ENCODE measurements at places on chromosomes 1 and 21.

DNA sequence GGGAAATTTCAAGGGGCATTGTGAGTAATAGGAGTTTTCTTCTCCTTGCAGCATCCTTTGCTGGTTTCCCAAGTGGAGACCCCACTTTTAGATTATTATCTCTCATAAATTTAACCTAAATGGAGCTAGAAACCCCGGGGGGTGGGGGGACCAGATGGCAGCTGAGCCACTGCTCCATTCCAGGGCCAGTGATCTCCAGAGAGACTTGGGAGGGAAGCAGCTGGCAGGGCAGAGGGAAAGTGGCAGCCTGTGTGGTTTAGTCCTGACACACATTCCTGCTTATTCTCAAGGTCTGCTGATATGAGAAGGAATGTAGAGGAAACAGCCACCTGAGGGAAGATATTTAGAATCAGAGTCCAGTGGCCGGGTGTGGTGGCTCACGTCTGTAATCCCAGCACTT is 16.3 kb downstream of the PCP4L1 start:
- DNase-seq: no peak

GRCh38 chr1:230084408-230085177 is 17.6 kb downstream of the GALNT2 start:
- DNase-seq: peak; percentile 100

DNA sequence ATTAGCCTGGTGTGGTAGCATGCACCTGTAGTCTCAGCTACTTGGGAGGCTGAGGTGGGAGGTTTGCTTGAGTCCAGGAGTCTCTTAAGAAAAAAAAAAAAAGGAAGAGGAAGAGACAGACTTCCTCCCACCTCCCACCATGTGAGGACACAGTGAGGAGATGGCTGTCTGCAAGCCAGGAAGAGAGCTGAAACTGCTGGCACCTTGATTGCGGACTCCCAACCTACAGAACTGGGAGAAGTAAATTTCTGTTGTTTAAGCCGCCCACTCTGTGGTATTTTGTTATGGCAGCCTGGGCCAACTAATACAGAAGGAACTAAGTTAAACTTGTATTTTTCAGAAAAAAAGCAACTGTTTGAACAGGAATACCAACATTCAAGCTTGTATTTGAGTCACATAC is 21.7 kb downstream of the DOP1B start:
- DNase-seq: no peak

GRCh38 chr1:239123260-239123659 is 263.1 kb upstream of the CHRM3 start:
- DNase-seq: no peak

GRCh38 chr1:189708674-189709073 is 769.0 kb downstream of the BRINP3 start:
- DNase-seq: peak; percentile 29

DNA sequence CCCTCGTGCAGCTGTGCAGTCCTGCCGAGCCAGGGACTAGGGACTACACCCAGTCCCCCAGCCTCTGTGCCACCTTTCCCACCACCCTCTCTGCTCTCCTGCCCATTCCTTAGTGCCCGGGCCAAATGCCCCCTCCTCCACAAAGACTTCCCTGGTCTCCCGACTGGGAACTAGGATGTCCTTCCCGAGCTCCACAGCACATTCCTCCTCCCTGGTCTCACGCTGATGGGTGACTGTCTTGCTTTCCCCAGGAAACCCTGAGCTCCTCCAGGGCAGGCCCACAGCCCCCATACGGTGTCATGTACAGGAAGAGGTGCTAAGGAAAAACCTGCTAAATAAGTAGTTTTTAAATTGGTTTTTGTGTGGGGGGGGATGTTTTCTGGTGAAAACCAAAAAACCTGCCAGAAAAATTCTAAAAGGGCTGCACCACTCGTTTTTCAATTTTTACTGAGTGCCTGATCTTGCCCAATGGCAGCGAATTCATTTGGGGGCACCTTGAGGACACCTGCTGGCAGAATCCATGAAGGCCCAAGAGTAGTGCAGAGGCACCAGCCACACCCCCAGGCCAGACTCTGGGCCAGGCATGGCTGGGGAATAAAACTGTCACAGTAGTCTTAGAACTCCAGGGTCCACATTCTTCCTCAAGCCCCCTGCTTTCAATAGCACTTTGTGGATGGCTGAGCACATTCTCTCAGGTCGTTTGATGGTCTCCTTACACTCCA is 50.4 kb downstream of the GLIS1 start:
- DNase-seq: no peak

GRCh38 chr1:28886731-28887418 is 27.5 kb upstream of the EPB41 start:
- peak; percentile 66 for DNase-seq

GRCh38 chr1:13956393-13956792 is 256.4 kb downstream of the PRDM2 start:
- DNase-seq: peak; percentile 5

DNA sequence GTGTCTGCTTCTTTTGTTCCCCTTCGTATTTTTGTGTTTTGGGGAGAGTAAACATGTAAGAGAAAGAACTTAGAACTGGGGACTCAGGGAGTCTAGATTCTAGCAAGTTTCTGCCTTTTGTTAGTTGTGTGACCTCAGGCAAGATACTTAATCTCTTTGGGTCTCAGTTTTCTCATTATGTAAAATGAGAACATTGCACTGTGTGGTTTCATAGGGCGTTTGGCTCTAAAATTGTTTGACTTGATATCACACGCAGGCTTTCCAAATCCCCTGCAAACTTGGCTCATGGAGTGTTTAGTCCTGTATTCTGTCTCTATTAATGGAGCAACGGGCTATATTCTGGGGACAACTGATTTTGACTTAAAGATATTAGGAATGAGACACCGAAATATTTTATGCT is 57.7 kb downstream of the NTNG1 start:
- peak; percentile 3 for DNase-seq

- DNase-seq: no peak
These were observed 59.7 kb upstream of the TNFSF4 start for GRCh38 chr1:173266841-173267240.

- no peak for DNase-seq
These were observed 62.7 kb downstream of the STUM start for GRCh38 chr1:226611301-226611700.

DNA sequence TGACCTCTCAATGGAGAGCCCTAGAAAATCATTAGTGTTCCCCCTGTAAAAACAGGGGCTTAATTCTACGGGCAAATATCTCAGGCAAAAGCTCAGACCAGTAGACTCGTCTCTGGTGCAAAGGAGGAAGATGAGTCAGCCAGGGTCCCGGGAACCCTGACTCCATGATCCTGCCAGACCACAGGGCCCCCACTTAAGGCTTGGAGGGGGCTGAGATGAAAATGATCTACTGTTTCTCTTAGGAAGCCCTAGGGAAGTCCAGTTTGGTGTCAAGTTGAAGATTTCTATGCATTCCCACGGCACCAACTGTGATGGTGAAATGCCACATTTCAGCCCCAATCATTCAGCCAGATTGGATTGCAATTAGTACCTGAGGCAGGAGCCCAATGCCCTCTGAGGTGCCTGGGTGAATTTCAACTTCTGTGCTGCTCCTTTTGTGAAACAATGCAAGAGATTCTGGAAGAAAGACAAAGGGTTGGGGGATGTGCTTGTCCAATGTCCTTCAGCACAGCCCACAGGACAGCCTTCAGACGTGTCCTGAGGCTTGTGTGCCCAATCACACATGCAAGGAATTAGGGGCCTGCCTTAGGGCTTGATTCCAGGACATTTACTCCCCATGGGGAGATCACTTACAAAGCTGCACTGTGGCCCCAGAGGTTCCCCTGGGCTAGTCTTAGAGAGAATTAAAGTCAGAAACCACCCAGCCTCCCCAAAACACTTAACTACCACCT is 18.1 kb downstream of the NAV1 start:
- DNase-seq: peak; percentile 80

GRCh38 chr1:28159680-28160079 is 16.8 kb downstream of the PTAFR start:
- no peak for DNase-seq
